ENCODE measurements at places on chromosomes 11 and 22. TPM values are rescaled to one million over a fixed set of nuclear protein-coding genes. Genes with fewer than 3 reads are reported as not detected.

Gene RTN4RL2
- 0.12 TPM for total RNA-seq

Gene MUC6
- not detected for total RNA-seq

Gene GGTLC3
- total RNA-seq, result not detected

Gene BRSK2
- total RNA-seq, result 0.23 TPM

Gene OR4D5
- not detected for total RNA-seq

Gene OR51I1
- not detected for total RNA-seq

Gene CPT1B
- 0.90 TPM for total RNA-seq

Gene DAGLA
- 0.98 TPM for total RNA-seq

Gene C22orf42
- total RNA-seq, result not detected

Gene CDC45
- 9.5 TPM for total RNA-seq

Gene SLC7A4
- total RNA-seq, result 0.23 TPM

Gene AKIP1
- 29.8 TPM for total RNA-seq

Gene OR51E2
- total RNA-seq, result under 0.01 TPM

Gene TREH
- total RNA-seq, result 0.08 TPM

Gene KRTAP5-1
- not detected for total RNA-seq

Gene ESAM
- total RNA-seq, result 0.23 TPM

Gene OR8A1
- total RNA-seq, result not detected

Gene MYO18B
- under 0.01 TPM for total RNA-seq

Gene MS4A12
- total RNA-seq, result not detected

Gene PRPF19
- 36.8 TPM for total RNA-seq

Gene HTR3A
- total RNA-seq, result not detected

Gene OR51A7
- total RNA-seq, result not detected

Gene HPX
- total RNA-seq, result 0.45 TPM

Gene GALNT18
- total RNA-seq, result 1.2 TPM

Gene TSPAN18
- total RNA-seq, result 0.70 TPM

Gene ZNF74
- total RNA-seq, result 7.7 TPM

Gene ANGPTL5
- not detected for total RNA-seq

Gene RIMBP3C
- total RNA-seq, result 0.15 TPM

Gene LRRC10B
- not detected for total RNA-seq

Gene MEN1
- total RNA-seq, result 11.3 TPM

Gene APOL1
- 45.5 TPM for total RNA-seq

Gene OR4A16
- not detected for total RNA-seq

Gene ADORA2A
- total RNA-seq, result 15.0 TPM

Gene BLID
- total RNA-seq, result 11.9 TPM

Gene APOBEC3G
- total RNA-seq, result 9.1 TPM

Gene EXT2
- 143 TPM for total RNA-seq

Gene CCDC81
- total RNA-seq, result under 0.01 TPM

Gene TRPC6
- under 0.01 TPM for total RNA-seq

Gene IRAG1
- total RNA-seq, result 3.6 TPM

Gene MYOD1
- not detected for total RNA-seq

Gene CALCA
- not detected for total RNA-seq

Gene SOX6
- 8.0 TPM for total RNA-seq

Gene MPZL2
- total RNA-seq, result 0.08 TPM

Gene ISX
- not detected for total RNA-seq

Gene ART1
- total RNA-seq, result not detected

Gene MISFA
- total RNA-seq, result 1.8 TPM

Gene LARGE2
- not detected for total RNA-seq
